ENCODE measurements at places on chromosomes 2 and 18. TPM values are rescaled to one million over a fixed set of nuclear protein-coding genes. Genes with fewer than 3 reads are reported as not detected.

- H3K4me3 ChIP-seq, result no peak overlapping the region
- H3K36me3 ChIP-seq, result no peaks in the 10 kb centered on the region
- no peak for DNase-seq
- no peak overlapping the region for H3K27ac ChIP-seq
- no peaks in the 10 kb centered on the region for H3K4me1 ChIP-seq
Observed at GRCh38 chr2:58508006-58508405, 266.9 kb upstream of the FANCL start.

Gene LOXHD1
- total RNA-seq, result not detected

DNA sequence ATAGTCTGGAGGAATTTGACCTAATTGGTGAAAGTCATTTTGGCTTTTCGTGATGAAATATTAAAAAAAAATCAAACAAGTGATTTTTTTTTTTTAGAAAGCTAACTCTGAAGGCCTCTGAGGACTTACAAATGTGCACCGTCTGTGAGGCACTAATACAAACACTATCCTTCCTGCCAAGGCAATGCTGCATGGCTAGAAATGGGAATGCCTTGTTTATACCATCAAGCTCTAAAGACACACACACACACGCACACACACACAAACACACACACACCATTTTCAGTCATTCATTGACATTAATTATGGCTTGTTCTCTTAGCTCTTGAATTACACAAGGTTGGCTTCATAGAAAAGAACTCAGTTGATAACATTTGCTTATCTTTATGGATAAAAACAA is 1242.0 kb upstream of the ACVR2A start:
- H3K27me3 ChIP-seq, result no peaks in the 10 kb centered on the region
- DNase-seq, result no peak
- H3K27ac ChIP-seq, result no peak overlapping the region
- no peaks in the 10 kb centered on the region for H3K4me1 ChIP-seq
- H3K4me3 ChIP-seq, result no peak overlapping the region
- no peaks in the 10 kb centered on the region for H3K36me3 ChIP-seq

- H3K27me3 ChIP-seq, result peaks cover 19% of the 10 kb centered on the region
- no peak overlapping the region for H3K27ac ChIP-seq
- H3K4me1 ChIP-seq, result peaks cover 9% of the 10 kb centered on the region
- H3K4me3 ChIP-seq, result no peak overlapping the region
- H3K36me3 ChIP-seq, result no peaks in the 10 kb centered on the region
Observed at GRCh38 chr2:118202707-118203303, 114.5 kb downstream of the INSIG2 start.

Gene UGT1A1
- total RNA-seq, result not detected

Gene NMS
- total RNA-seq, result not detected

Measured in activated T-helper 2 cell treated with anti-CD3 and anti-CD28 coated beads, Interferon-gamma antibody, Interleukin-2, Interleukin-4, amounts not matched to agents 10 μg/mL and 5 μg/mL and 100 μg/mL, durations not matched to agents 14 hours and 24 hours and 36 hours (primary cell).